ENCODE measurements at places on chromosomes 11 and 22. TPM values are rescaled to one million over a fixed set of nuclear protein-coding genes. Genes with fewer than 3 reads are reported as not detected.

DNA sequence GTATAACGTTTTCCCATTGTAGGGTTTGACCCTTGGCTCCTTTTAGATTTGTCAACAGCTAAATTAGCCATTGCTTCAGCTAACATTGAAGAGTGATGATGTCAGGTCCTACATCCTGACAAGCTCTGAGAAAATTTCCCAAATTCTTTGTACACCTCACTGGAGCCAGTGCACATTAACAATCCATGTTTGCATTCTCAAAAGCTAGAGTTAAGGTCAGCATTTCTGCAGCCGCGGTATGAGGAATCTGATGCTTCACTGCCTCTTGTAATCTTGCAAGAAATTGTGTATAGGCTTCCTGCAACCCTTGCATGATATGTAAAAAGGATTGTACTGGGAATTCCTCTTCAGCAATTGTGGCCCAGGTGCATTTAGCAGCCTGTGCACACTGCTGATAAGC is 33.1 kb upstream of the NCAM1 start:
- DNase-seq = no peak

Gene MMP12
- not detected for total RNA-seq

GRCh38 chr11:8963569-8964323 is 496 bp downstream of the TMEM9B start:
- DNase-seq = peak; percentile 87

GRCh38 chr11:85171648-85172257 is 455.4 kb downstream of the DLG2 start:
- no peak for DNase-seq

Gene PHF21A
- total RNA-seq = 8.2 TPM

GRCh38 chr11:101470419-101470818 is 113.4 kb downstream of the TRPC6 start:
- no peak for DNase-seq

- no peak for DNase-seq
These were observed 9.5 kb downstream of the YPEL4 start for GRCh38 chr11:57640068-57640800.

Data from left lobe of liver (tissue), 2 donors.